ENCODE measurements at places on chromosomes 7 and 10. TPM values are rescaled to one million over a fixed set of nuclear protein-coding genes. Genes with fewer than 3 reads are reported as not detected.

Gene NODAL
- 0.25 TPM for total RNA-seq

Gene SPDYE2
- total RNA-seq: not detected

DNA sequence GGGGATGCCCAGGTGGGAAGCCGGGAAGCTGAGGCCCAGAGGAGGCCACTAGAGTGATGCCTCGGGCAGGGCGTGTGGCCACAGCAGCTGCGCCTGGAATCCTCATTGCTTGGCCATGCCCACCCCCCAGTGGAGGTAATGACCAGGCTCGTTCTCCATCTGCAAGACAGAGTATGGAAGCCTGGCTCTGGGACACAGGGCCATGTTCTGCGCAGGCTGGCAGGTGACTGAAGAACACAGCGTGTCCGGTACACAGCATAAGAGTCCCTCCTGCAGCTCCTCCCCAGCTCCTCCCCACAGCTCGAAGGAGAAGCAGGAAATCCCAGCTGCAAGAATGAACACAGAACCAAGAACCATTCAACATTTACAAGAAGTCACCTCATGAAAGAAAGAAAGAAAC lies 64.8 kb downstream of the SMURF1 start:
- DNase-seq: no peak

DNA sequence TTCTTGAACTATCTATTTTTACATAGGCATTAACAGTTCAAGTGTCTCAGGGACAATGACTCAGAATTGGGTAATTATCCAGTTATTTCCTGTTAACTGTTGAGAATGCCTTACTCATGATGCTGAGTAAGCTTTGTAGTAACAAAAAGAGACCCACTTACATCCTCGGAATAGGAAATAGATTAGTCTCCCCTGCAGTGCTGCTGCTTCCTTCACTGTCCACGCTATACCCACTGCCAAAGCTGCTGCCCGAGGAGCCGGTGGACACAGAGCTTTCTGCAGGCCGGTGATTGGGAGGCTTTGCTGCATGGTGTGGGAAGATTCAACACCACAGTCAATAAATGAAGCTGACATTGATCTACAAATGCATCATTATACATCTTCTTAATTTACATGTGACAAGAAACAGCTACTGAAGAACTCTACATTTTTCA lies 357.1 kb downstream of the PCLO start:
- DNase-seq: no peak

DNA sequence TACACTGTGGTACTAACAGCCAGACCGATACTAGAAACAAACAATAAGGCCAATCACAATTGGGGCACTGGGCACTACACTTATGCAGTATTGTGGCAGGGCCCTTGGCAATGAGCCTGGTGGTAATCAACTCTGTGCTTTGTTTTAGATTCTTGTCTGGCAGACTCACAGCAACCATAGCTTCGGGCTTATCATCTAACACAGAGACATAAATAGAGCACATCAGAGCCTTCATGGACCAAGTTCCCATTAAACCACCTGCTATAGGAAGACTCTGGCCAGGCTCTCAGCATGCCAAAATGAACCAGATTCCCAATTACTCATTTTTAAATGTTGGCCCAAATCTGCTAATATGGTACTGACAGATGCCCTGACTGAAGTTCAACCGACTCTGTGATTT lies 218.6 kb downstream of the DGKI start:
- DNase-seq: no peak

Measured in cardiac muscle cell (in vitro differentiated cells and primary cell).